ENCODE measurements at places on chromosomes 7 and 10.

- DNase-seq, result no peak
Measured at GRCh38 chr7:12722636-12723605, 35.5 kb downstream of the ARL4A start.

- no peak for DNase-seq
Measured at GRCh38 chr7:87474533-87475358, 734 bp downstream of the ABCB4 start.

- DNase-seq, result no peak
Measured at GRCh38 chr10:53997953-53998352, 803.1 kb downstream of the PCDH15 start.

DNA sequence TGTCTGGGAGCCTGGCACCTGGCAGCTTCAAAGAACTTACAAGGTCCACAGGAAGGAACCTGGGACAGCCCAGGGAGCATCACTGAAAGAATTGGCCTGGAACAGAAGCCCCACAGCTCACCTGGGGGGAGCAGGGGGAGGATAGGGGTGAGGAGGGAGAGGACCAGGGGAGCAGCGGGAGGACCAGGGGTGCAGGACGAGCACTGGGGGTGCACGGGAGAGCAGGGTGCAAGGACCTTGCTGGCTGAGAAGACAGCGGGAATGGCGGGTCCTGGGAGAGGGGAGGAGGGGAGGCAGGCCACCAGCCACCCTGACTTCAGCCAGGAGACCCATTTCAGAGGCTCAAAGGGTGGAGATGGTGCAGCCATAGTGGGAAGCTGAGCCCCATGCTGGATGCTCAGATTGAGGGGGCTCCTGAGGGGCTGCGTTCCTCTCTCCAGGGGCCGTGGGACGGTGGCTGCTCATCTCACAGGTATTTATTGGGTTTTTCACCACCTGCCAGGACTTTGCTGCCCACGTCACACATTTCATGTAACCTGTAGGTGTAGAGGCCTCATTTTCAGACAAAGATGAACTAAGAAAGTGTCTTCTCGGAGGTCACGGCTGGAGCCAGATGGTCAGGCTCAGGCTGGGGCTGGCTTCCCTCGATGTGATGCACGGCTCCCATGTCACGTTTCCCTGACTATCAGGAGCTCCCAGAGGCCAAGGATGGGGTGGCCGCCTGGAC is 110.1 kb downstream of the WDR37 start:
- no peak for DNase-seq

GRCh38 chr10:22475651-22476600 is 130.6 kb downstream of the SPAG6 start:
- DNase-seq, result no peak

DNA sequence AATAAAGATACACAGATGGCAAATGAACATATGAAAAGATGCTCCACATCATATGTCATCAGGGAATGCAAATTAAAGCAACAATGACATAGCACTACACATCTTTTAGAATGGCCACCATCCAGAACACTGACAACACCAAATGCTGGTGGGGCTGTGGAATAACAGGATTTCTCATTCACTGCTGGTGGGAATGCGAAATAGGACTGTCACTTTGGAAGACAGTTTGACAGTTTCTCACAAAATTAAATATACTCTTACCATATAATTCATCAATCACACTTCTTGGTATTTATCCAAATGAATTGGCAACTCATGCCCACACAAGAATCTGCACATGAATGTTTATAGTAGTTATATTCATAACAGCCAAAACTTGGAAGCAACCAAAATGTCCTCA is 68.2 kb downstream of the NPSR1 start:
- no peak for DNase-seq

DNA sequence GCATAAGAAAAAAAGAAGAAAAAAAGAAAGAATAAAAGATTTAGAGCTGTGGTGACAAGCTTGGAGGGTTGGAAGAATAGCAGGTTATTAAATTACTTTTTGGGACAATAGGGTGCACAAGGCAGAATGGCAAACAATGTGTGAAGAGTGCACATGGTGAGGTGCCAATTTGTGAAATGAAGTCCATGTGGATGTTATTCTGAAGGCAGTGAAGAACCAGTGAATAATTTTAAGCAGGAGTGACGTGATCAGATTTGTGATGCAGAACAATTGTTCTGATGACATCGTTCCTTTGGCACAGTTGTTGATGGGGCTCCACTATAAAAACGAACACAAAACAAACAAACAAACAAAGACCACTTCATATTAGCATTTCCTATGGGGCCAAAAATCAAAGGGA is 700.3 kb downstream of the NRG3 start:
- no peak for DNase-seq

GRCh38 chr7:104162081-104162480 is 45.7 kb downstream of the ORC5 start:
- DNase-seq, result no peak

DNA sequence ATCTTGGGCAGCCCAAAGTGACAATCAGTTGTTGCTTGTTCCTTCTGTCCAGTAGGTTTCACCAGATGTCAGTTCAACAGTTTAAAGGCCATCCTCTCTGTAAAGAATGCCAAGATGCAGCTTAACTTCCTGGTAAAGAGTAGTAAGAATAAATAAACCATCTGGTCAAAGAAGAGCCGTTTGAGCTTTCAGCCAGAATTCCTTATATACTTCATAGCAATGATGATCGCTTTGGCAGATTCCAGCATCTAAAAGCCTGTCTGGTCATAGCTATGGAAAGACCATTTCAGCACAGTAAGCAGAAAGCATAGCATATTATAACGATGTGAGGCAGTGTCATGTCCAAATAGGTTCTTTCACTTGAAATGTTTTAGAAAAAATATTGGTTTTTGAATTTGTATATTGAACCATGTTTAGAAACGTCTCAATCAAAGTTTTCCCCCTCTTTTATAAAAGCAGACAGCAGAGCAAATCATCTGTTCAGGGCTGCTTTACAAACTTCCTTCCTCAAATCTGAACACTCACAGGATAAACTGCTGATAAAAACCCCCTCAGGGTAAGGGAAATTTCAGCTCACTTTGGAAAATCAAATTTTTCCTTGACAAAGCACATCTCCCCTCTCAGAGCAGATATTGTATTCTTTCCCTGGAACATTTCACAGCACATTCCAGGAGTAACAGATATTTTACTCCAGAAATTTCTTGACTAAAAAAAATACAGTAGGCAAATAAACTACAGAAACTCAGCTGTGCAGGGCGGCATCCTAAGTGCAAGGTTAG is 184.1 kb downstream of the NOC3L start:
- DNase-seq, result no peak

DNA sequence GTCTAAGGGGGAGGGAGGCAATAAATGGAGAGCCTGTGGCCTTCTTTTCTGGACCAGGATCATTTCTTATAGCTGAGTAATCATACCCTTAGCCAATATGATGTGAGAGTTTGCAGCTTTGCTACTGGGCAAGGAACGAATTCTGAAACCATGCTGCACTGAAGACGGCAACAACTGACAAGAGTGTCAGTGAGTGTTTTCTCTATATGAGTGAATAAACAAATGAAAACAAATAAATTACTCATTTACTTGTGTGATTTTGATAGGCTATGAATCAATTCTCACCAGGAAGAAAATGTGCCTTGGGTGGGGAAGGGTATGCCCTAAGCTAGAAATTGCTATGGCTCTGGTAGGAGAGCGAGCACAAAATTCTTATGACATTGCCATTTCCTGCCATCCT is 79.4 kb upstream of the LRRN3 start:
- DNase-seq, result no peak

GRCh38 chr7:38206071-38206470 is 28.0 kb downstream of the STARD3NL start:
- DNase-seq, result no peak

- no peak for DNase-seq
Measured at GRCh38 chr10:62990126-62990525, 143.0 kb upstream of the NRBF2 start.

GRCh38 chr10:91569522-91569921 is 63.3 kb downstream of the PPP1R3C start:
- DNase-seq, result no peak

- no peak for DNase-seq
Measured at GRCh38 chr7:39252916-39253315, 275.2 kb downstream of the POU6F2 start.

DNA sequence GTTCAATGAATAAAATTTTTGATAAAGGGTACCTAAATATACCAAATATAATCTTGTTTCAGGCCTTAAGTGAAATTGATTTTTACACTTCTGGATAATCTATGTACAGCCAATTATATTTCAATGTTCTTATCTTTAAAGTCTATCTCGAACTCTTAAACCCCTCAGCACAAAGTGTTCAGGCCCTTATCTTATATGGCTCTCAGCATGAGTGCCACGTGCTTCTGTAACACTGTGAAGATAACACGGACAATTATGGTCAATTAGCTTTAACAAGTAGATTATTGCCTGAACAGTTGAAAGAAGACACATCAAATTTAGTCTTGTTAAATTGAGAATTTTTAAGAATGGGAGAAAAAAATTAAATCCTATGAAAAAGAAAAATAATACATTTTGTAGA is 40.4 kb upstream of the DMTF1 start:
- no peak for DNase-seq

DNA sequence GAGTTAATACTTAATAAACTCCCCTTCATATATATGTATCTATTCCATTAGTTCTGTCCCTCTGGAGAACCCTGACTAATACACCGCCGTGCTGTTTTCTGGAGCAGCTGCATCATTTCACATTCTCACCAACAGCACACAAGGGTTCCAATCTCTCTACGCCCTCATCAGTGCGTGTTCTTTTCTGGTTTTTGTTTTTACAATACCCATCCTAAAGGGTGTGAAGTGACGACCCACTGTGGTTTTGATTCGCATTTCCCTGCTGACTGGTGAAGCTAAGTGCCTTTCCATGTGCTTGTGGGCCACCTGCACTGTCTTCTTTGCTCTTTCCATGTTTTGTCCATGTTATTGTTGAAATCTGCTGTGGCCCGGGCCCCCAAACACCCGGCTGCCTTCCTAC is 11.0 kb upstream of the INSIG1 start:
- DNase-seq, result no peak

GRCh38 chr10:118207470-118208007 is 134.6 kb downstream of the FAM204A start:
- no peak for DNase-seq

GRCh38 chr7:35649711-35650110 is 45.2 kb downstream of the HERPUD2 start:
- DNase-seq, result no peak

DNA sequence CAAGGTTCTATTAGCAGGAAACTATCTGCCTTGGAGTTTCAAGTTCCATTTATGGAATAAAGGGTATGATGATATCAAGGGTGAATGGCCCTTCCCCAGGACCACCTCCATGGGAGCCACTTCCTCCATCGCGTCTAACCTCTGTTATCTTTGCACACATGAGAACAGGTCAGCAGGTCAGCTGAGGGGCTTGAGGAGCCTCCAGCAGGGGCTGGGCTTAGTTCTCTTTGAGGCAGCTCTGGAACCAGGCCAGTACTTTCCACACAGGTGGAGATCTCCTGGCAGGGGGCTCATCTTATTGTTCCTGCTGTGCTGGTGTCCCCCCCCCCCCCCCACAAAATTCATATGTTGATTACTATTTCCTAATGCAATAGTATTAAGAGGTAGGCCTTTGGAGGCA is 472.2 kb upstream of the ZMIZ1 start:
- no peak for DNase-seq

GRCh38 chr7:159207951-159208350 is 63.3 kb upstream of the VIPR2 start:
- DNase-seq, result no peak

DNA sequence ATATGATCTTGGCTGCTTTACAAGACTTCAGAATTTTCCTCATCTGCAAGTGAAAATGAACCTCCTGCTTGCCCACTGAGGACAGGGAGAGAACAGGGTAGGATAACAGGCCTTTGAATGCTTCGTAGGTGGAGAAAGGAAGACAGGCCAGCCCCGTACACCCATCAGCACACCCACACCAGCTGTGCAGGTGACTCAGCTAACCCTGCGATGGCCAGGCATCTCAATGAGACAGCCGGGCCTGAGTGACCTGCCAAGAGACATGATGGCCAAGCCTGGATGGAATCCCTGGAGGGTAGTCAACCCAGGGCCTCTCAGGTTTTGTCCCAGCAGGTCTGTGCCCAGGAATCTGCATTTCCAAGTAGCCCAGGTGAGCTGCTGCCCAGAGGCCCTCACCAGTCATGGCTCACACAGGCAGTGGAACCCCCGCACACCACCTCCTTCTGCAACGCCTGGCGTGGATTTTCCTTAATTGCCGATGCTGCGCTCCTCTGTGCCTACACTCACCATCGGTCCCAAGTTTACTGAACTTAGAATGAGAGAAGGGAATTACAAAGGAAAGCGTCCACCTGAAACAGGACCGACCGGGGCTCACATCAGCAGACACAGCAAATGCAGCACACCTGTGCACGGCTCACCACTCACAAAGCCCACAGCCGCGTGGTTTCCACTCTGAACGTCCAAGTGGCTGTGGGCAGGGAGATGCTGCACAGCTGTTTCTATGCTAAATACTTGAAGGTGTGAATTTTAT is 163.7 kb downstream of the DIP2C start:
- DNase-seq, result no peak

DNA sequence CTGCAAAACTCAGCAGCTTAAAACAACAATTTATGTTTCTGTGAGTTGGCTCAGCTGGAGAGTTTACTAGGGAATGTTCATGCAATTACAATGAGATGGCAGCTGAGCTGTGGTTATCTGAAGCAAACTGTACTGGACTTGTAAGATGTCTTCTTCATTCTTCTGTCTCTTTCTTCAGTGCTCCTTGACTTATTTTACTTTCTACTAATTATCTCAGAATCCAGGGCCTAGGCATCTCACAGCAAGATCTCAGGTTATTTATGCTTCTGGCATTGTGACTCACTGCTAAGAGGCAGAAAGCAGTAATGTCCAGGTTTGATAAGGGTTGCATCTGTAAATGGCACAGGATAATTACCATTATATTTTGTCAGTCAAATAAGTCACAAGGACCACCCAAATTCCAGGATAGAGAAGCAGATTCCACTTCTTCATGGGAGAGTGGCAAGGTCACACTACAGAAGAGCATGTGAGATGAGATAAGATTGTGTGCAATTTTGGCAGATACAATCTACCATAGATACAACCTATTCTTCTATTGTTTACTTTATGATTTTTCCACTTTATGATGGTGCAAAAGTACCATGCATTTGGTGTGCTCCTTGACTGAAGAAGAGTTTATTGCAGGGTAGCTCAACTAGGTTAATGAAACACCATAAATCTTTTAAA is 16.8 kb downstream of the VIM start:
- DNase-seq, result no peak

GRCh38 chr10:99467236-99467999 is 37.0 kb upstream of the GOT1 start:
- DNase-seq, result no peak

- no peak for DNase-seq
Measured at GRCh38 chr7:81887098-81888090, 117.5 kb upstream of the HGF start.

All from activated naive CD4-positive, alpha-beta T cell (primary cell).